ENCODE measurements at places on chromosomes 2 and 18.

DNA sequence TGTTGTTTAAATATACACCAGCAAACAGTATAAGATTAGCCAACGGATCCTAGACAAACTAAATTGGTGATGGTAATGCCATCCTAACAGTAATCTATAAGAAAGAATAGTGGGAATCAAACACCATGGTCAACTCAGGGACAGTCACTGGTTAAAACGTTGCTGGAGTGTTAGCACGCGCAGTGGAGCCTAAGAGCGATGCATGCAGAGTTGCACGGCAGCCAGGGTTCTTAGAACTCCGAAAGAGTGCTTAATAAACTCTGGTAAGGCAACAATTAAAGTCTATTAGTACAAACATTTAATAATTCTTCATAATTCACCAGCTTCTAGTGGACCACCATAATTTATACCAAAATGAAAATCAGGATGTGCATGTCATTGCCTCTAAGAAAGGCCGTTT lies 22.2 kb downstream of the LANCL1 start:
- DNase-seq, result no peak

DNA sequence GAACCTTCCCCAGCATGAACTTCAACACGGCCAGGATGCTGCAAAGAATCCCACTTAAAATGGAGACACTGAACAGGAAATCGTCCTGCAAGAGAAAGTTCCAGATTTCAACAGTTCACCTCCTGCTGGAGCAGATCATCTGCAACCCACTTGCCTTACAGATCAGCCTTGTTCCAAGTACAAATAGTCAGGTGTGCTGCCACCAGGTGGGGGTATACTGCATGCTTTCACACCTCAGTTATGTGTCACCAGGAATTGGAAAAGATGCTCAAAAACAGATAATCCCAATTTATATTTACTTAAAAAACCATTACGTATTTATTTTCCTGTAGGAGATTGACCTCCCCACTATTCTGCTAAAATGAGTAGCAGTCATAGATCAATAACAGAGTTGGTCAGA lies 212.3 kb downstream of the MGAT5 start:
- DNase-seq, result no peak

- no peak for DNase-seq
Observed at GRCh38 chr2:170396799-170397459, 219.0 kb downstream of the MYO3B start.

GRCh38 chr2:47888581-47889280 lies 17.6 kb downstream of the FBXO11 start:
- DNase-seq, result no peak

DNA sequence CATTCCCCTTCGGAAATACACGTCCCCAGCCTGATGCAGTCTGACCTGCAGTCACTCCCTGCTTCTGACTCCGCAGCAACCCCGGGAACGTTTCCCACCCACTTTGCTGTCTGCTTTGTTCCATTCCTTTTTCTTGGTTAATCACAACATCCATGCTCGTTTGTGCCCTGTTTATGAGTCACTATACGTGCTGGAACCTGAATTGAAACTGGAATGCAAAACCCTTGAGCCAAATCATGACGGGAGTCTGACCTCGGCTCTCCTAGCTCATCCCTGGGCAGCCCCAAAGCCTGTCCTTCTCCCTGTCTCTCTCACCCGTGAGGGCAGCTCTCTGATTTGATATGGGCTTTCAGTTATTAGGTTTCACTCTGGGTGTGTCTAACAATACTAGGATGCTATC lies 57.1 kb upstream of the RNF152 start:
- DNase-seq, result no peak

DNA sequence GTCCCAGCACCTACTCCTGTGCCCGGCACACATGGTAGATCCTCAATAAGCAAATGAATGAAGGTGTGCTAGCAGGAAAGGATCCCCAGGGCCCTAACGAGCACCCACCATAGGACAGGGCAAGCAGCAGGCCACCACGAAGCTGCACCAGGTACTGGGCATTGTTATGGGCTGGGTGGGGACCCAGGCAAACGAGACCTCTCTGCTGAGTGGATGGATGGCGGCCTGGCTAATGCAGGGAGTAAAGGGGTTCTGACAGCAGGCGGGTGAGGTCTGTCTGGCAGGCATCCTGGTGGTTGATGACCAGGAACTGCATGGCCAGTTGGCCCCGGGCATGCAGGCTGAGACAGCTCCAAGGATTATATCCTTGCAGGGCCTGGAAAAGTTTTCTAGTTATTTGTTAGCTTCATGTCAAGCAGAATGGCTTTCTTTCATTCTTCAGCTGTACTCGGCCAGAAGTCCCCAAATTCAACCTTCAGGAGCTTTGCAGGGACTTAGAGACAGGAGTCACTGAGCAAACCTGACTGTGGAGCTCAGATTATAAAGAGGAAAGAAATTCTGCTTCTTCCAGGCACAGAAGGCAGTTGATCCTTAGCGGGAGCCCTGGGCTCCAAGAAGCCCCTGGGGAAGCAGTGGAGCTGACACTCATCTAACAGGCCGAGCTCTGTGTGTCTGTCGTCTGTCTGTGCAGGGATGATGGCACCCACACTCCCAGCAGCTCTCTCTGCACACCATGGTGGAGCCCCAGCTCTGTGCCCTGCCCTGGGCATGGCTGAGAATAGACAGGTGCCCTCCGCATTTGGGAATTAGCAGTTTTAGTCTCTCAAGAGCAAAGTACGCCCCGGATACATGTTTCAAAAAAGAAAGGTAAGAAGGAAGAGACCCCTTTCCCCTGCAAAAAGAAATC lies 51.2 kb downstream of the SDC1 start:
- DNase-seq, result no peak

DNA sequence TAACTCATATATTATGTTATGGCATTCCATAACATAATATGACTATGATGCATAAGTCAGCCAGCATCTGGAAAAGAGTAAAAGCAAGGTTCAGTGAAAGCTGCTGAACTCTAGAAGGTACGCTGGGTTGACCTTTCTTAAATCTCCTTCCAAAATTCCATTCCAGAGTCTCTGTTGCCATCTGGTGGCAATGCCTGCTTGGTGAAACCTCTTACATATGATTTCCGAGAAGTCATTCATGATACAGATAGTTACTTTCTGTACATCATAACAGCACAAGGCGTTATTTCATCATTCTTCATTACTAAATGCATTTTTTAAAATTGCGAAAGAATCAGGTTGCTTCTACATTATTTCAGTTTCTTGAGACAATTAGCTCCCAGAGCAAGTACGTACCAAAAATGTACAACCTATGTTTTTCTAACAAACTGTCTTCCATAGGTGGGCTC lies 7.0 kb upstream of the EPG5 start:
- peak; percentile 67 for DNase-seq

DNA sequence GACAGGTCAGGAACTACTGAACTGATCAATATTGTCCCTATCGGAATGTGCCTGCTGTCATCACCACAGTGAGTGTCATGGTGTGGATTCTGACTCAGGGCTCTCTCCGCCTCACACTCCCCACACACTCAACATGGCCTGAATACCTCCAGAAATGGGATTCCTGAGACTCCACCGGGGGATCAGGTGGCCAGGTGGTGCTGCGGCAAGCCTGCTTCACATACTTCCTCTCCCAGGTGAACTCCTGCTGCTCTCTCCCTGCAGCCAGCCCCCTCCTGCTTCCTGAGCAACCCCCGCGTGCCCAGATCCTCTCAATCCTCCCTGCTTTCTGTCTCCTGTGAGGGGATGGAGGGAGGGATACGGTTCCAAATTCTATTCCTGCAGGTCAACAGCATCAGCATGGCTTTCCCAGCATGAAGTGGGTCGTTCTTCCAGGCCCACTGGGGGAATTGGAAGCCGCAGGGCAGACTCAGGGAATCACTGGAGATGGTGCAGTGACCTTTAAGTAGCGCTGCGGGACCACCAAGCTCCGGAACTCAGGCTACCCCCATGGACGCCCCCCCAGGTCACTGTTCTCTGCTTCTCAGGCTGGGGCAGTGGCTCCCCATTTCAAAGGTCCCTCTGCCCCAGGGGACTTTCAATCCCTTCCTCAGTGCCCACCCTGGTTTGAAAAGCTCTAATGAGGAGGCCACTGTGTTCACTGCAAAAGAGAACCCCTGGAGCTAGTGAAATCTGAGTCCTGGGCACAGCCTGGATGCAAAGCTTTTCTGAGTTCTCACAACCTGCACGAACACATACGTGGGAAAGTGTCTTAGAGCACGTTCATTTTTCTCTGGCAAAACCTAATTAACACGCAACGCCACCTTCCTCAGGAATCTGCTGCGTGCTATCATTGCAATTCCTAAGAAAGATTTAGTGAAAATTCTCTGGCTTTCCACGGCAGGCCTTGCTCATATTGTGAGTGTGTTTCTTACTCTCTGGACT lies 168.4 kb downstream of the ZFP36L2 start:
- no peak for DNase-seq

DNA sequence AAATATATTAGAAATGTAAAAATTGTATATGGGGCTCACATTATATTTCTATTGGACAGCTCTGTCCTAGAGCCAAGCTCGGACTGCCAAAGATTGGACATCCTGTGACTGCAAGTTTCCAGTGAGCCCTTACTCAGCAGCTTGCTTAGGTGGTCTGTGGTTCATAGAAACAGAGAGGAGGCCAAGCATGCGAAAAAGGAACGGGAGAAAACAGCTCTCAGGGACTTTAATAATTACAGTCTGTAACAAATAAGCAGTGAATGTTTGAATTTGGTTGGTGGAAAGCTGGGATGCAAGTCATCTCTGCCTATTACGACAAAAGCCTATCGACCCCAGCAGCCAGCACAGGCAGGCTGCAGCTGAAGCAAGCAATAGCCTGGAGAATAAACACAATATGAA lies 35.6 kb downstream of the WIPF1 start:
- no peak for DNase-seq

- DNase-seq, result no peak
Observed at GRCh38 chr18:45826084-45826483, 609 bp downstream of the SIGLEC15 start.

DNA sequence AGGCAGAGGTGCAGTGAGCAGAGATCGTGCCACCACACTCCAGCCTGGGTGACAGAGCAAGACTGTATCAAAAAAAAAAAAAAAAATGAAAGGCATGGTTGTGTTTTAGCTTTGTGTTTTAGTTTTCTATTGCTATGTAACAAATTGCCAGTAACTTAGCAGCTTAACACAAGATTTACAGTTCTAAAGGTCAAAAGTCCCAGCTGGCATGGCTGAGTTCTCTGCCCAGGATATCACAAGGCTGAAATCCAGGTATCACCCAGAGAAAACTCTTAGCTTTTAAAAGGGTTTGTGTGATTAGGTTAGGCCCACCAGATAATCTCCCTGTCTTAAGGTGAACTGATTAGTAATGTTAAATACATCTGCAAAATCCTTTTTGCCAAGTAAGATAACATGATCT lies 107.7 kb upstream of the YPEL5 start:
- no peak for DNase-seq

DNA sequence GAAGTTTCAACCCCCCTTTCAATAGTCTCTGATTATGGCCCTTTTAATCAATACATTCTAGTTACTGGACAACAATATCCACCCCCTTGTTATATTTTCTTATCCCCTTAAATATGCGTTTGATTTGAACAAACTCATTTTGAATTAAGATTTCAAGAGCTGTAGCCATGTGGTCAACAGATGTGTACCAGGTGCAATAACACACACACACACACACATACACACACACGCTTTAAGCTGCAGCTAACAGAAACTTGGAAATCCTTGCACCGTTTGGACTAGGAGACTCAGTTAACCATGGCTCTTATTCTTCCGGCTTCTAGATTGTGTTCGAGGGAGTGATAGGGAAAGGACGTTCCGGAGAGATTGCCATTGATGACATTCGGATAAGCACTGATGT lies 82.8 kb downstream of the NRP2 start:
- DNase-seq, result no peak
